ENCODE measurements at places on chromosomes 6 and 20.

- DNase-seq = no peak
Measured at GRCh38 chr20:51106011-51106410, 83.1 kb upstream of the KCNG1 start.

DNA sequence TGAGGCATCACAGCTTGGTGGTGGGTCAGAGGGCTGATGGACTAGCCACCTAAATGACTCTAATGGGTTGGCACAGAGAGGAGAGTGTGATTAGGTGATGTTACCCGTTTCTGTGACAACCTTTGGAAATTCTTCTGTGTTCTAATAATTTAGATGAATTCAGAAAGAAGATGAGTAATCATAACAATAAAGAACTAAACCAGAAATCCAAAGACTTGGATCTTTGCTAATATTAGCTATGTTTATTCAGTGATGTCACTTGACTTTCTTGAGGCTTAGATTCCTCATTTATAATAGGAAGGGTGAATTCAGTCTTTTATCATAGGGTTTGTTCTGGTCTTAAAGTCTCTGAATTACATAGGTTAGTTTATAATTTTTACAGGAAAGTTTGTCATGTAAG is 19.9 kb downstream of the CRYBG1 start:
- DNase-seq = no peak

GRCh38 chr6:160279850-160280249 is 21.2 kb upstream of the SLC22A2 start:
- DNase-seq = no peak

DNA sequence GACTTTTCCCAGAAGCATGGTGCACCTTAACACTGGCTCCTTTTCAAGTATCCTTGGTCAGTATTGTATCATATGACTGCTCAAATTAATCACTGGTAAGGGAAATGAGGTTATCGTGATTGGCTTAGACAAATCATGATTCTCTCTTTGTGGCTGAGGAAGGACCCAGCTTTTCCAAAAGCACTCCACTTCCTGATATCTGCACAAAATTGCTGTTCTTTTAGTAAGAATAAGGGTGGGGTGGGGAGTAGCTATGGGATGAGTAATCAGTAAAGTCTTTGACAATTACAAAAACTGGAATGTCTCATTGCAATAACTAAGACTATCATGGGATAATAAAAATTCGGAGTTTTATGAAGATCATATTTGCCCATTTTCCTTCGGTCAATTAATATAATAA is 9.0 kb upstream of the RIPPLY2 start:
- DNase-seq = no peak

- no peak for DNase-seq
Measured at GRCh38 chr6:42095094-42095493, 44.8 kb downstream of the TAF8 start.

- peak; percentile 51 for DNase-seq
Measured at GRCh38 chr6:18503593-18504231, 116.6 kb downstream of the RNF144B start.

DNA sequence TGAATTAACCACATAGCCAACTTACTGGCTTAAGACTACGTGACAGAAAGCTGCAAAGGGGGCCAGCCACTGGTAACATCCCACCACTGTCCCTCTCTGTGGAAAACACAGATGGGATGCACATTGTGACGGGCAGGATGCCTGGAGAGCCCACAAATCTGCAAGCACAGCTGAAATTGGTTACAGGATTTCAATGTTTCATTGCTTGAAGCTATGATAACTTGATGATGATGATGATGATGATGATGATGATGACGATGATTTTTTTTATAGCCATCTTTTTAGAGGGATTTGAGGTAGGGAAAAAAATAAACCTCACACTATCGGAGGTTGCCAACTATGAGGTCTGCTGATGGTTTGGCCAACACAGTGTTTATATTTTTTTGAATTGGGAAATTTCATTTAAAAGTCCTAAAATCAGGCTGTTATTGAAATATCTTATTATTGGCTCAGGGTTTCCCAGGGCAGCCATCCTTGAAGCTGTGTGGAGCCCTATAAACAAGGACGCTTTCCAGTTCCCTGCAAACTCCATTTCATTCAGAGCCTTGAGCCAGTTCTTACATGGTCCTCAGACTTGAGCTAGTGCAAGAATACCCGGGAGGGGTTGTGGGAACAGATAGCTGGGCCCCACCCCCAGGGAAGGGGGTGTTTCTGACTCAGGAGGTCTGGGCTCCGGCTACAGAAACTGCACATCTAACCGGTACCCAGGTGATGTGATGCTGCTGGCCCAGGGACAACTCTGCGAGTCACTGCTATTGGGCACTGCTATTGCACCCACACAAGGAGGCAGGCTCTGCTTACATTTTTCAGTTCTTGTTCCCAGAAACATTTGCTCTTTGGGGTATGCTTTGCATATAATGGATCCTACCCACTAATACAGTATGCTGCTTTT is 27.1 kb downstream of the BCAS1 start:
- no peak for DNase-seq

DNA sequence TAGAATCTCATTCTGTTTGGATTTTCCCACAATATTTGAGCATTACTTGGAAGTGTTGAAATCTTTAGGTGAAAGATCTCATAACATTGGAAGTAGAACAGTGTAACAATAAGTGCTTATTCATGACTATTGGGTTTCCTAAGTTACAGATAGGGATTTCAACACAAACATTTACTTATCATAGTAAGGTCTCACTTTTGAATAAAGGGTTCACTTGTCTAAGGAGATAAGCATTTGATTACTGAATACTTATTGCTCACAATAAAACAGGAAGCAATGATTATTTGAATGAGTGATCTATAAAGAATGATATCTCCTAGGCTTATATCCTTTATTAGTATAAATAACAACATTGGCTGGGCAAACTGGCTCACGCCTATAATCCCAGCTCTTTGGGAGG is 14.8 kb downstream of the DDX43 start:
- DNase-seq = no peak

DNA sequence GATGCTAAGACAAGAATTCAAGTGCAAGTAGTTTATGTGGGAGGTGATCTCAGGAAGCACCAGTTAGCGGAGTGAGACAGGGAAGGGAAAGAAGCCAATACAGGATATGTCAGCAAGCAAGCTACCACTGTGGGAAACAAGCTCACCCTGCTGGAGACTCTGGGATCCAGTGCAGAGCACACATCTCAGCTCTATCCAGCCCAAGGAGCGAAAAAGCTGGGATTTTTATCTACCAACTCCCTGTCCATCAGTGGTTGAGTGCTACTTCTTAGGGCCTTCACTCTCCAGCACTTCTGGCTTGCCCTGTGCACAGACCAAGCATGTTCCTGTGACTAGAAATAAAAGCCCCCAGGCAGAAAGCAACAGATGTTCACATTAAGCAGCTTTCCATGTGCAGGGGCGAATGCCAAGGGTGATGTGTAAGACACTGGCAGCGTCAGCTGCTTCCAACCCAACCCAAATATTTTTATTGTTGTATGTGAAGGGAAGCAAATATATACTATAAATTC is 10.8 kb upstream of the RNF24 start:
- DNase-seq = no peak

- DNase-seq = no peak
Measured at GRCh38 chr6:134253681-134254080, 64.2 kb downstream of the SGK1 start.

DNA sequence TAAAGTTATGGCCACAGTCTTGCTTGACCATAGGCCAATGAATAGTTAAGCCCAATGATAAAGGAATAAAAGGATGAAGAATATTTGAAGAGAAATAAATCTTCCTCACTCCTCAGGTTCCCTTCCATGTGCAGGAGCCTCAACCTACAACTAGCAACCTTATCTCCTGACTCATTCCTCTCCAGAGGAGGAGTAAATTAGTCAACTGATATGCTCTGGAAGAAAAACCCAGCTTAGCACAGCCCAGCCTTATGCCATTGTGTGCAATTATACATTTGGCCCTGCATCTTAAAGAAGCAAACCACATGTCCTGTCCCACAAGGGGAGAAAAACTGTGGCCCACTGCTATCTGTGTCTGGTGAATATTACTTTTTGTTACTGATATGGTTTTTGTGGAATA is 82.1 kb downstream of the PHIP start:
- DNase-seq = no peak

DNA sequence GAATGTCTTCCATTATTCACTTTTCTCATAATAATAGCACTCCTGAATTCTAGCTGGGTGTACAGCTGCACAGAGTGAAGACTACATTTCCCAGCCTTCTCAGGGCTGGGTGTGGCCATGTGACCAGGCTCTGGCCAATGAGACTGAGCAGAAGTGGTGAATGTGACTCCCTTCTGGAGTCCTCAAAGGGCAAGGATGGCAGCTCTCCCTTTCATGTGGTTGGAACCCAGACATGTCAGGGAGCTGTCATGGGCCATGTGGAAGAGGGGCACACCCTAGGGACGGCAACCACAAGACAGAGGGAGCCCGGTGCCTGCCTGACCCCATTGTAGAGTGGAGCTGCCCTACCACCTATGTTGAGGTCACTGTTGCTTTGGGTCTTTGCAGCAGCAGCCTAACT is 312.8 kb upstream of the SULF2 start:
- DNase-seq = no peak

GRCh38 chr6:156517088-156517487 is 260.1 kb upstream of the ARID1B start:
- no peak for DNase-seq

- DNase-seq = no peak
Measured at GRCh38 chr20:51190783-51191180, 167.9 kb upstream of the KCNG1 start.

GRCh38 chr6:164021589-164022250 is 607.2 kb downstream of the QKI start:
- no peak for DNase-seq

DNA sequence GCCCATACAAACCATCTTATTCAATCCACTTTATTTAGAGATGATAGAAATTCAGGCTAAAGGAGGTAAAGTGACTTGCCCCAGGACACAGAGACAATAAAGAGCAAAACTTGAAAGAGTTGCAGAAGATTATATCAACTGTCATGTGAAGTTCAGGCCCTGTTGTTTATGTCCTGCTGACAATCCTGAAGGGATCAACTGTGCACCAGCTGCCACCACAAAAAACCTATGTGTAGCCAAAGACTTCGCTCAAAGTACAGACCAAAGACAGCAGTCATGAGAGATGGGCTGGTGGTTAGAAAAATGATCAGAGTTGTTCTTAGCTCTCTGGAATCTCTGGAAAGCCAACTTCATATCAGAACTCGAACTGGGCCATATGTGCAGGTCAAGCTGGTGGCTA is 16.0 kb upstream of the CITED2 start:
- DNase-seq = no peak

GRCh38 chr6:336159-337114 is 44.1 kb downstream of the DUSP22 start:
- peak; percentile 20 for DNase-seq

DNA sequence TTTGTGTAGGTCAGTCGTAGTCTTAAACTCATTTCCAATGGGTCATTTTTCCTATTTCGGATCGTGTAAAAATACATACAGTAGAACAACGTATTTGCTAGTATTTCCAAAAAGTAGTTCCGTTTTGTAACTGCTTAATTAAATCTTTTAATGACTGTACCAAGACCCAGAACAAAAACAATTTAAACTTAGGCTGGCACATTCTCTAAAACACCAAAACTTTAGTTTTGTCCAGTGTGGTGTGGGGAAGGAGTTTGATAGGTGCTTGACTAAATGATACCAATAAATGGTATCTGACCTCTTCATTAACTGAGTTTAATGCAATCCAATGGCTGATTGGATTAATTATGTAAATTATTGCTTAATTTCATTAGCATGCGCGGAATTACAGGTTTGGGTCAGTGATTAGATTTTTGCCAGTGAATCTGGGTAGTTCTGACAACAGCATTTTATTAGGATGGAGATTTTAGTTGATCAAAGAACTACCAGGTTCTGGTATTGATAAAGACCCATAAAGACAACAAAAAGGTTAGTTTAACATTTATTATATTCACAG is 20.8 kb downstream of the OR2B2 start:
- no peak for DNase-seq

- no peak for DNase-seq
Measured at GRCh38 chr6:152355166-152355565, 282.0 kb downstream of the SYNE1 start.

GRCh38 chr6:157069585-157069984 is 253.7 kb downstream of the TMEM242 start:
- no peak for DNase-seq

DNA sequence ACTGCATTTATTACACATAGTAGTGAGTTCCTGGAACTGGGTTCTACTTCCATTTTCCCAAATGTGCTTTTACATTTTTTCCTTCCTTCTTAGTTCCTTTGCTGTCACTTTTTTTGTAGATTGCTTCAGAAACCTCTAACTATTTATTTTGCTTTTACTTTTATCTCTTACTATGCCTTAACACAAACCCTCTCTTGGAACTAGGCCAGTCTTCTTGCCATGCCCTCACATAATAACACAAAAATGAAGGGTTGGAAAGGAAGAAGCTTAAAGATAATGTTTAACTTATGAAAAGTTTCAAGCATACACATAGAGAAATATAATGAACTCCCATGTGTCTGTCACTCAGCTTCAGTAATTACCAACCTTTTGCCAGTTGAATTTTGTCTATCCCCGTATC is 27.1 kb downstream of the TOP1 start:
- no peak for DNase-seq

GRCh38 chr20:56386219-56386618 is 5.8 kb downstream of the AURKA start:
- DNase-seq = no peak

GRCh38 chr6:73262671-73263569 is at the start of gene KHDC1:
TSS of gene KHDC1 (minus strand) at chr6:73263196. CDS start at chr6:73242517, 20,679 bp downstream.
- DNase-seq = peak; percentile 67

GRCh38 chr6:167285077-167285770 is 5.9 kb upstream of the UNC93A start:
- no peak for DNase-seq

DNA sequence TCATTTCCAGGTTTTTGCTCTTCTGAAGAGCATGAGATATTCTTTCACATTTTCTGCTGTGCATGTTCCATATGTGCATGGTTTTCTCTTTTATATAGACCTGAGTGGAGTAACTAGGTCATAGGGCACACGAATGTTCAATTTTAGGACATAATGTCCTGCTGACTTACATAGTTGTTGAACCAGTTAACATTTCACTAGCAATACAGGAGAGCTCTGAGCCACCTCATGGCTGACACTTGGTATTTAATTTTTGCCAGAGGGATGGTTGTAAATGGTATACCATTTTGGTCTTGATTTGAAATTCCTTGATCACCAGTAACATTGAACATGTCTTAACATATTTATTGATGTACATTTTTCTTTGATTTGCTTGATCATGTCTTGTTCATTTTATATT is 38.3 kb downstream of the IGF2R start:
- no peak for DNase-seq

DNA sequence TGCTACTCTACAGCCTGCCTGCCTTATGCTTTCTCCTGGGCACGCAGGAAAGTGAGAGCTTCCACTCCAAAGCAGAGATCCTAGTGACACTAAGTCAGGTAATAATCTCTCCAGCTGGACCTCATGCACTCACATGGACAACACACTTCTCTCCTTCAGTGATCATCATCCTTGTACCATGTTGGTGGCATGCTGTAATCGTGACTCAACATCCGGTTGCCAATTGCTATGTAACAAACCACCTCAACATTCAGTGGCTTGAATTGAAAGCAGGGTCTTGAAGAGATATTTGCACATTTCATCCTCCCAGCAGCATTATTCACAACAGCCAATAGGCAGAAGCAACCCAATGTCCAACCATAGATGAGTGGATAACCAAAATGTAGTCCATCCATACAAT is 40.3 kb upstream of the PPP1R3G start:
- DNase-seq = no peak

- DNase-seq = no peak
Measured at GRCh38 chr20:33897313-33897912, 86.3 kb downstream of the CHMP4B start.
